ENCODE measurements at places on chromosomes 12 and 14.

- no peak for DNase-seq
Measured at GRCh38 chr12:120720234-120720986, 5.2 kb upstream of the ACADS start.

DNA sequence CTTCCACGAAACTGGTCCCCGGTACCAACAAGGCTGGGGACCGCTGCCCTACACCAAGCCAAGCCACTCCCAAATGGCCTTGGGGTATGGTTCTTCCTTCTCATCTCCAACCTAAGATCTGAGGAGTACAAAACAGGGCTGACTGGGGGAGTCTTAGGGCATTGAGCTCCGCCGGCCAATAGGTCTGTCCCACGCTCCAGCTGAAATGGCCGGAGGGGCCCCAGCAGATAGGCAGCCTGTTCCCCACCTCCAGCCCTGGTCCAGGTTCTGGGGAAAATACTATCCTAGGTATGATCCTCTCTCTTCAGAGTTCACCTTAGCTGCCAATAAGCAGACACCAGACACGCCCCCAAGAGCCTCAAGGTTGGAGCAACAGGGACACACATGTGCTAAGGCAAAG is 90.2 kb downstream of the ACTN1 start:
- DNase-seq, result no peak

DNA sequence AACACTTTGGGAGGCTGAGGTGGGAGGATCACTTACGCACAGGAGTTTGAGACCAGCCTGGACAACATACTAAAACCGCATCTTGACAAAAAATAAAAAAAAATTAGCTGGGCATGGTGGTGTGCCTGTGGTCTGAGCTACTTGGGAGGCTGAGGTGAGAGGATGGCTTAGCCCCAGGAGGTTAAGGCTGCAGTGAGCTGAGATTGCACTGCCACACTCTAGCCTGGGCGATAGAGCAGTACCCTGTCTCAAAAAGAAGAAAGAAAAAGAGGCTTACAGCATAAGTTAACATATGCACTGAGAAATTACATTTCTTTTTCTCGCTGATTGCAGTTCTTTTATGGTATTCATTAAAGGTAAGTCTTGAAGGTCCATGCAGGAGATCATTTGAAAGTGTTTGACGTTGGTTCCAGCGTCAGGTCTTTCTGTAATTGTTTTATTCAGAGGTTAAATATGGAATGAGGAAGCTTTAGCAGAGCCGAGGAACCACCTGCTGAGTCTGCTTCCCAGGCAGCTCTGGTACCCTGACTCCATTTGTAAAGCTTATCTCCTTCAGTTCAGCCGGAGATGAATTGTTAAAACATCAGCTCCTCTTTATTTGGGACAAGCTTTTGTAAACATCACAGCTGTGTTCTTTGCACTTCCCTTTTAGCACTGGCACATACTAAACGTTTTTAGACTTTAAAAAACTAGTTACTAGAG is 18.5 kb downstream of the SFSWAP start:
- DNase-seq, result no peak

GRCh38 chr12:5459051-5459782 is 27.3 kb downstream of the NTF3 start:
- DNase-seq, result no peak

GRCh38 chr14:103022685-103023044 is 34.7 kb downstream of the CDC42BPB start:
- DNase-seq, result no peak

DNA sequence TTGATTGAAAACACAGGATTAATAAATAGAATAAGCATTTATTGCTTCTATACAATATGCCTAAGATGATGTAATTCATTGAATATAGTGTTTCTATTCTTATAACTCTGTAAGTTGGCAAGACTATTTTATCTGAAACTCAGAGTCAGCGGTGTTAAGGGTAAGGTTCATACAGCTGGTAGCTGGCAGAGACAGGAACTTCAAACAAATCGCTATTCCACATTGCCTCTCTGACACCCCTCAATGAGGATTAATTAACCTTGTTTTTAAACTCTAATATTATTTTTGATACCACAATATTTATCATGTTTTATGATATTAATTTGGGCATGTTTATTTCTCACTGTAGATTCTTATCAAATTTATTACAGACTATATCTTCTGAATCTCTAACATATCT is 323.4 kb downstream of the ACSS3 start:
- no peak for DNase-seq

- DNase-seq, result no peak
Measured at GRCh38 chr14:35877276-35877675, 51.1 kb downstream of the BRMS1L start.

DNA sequence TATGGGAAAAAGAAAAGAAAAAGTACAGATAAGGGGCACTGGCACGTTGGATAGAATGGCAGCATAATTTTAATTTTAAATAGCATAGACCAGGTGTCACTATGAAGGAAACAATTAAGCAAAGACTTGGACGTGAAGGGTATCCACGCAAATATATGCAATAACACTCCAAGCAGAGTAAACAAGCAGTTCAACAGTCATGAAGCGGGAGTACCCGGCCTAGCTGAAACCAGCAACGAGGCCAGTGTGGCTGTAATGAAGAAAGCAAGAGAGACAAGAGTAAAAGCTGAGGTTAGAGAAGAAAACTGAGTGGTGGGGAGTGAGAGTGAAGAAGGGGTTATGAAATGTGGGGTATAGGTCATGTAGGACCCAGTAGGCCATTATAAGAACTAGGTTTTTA is 85.4 kb downstream of the BCL2L14 start:
- DNase-seq, result peak; percentile 12

All from NCI-H1436 (cell line).